ENCODE measurements at places on chromosomes 2 and 18. TPM values are rescaled to one million over a fixed set of nuclear protein-coding genes. Genes with fewer than 3 reads are reported as not detected.

DNA sequence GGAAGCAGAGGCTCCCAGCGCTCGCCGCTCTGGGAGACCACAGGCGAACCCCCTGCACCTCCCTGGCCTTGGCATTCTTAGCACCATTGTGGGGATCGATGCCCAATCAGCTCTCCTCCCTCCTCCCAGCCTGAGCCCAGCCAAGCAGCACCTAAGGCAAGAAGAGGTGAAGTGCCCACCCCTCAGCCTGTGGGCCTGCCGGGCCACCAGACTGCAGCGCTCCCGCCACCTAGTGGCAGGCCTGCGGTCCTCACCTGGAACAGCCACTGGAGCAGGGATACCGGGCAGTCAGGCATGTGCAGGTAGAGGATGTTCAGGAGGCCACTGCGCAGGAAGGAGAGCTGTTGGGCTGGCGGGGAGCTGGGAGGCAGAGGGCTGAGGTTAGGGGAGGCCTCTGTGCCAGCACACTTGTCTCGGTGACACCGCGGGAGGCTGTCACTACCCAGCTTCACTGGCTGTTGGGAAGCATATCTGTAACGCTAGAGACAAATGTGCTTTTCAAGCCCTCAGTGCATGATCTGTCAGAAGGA, 35.2 kb downstream of the FAM178B start:
- peak; percentile 57 for DNase-seq

DNA sequence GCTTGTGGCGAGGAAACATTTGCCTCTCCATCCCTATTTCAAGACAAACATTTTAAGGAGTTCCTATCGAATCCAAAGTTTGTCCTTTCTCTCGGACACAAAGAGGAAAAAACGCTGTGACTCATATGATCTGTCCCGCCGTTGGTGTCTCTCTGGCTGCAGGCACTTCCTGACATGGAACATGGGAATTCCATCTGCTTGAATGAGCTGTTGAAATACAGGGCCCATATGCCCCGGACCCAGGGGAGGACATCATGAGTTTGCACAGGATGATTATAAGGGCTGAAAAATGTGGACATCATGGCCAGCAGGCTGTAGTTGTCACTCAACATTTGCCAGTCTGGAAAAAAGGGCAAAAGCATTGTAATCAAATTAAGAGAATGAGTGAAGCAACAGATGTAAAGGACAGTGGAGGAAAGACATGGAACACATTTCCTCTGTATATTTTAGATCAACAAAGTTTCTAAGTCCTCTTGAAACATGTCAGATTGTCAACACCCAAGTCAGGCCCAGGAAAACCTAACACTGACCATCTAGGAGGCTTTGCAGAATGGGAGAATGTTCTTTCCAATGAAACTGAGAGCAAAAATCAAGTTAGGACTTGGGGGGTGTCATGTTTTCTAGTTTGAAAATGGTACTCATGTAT, 103.2 kb upstream of the SMIM21 start:
- DNase-seq = peak; percentile 57

- no peak for DNase-seq
Measured at GRCh38 chr2:236131073-236131692, 37.0 kb downstream of the GBX2 start.

GRCh38 chr2:209977386-209978239, 24.8 kb upstream of the RPE start:
- peak; percentile 52 for DNase-seq

DNA sequence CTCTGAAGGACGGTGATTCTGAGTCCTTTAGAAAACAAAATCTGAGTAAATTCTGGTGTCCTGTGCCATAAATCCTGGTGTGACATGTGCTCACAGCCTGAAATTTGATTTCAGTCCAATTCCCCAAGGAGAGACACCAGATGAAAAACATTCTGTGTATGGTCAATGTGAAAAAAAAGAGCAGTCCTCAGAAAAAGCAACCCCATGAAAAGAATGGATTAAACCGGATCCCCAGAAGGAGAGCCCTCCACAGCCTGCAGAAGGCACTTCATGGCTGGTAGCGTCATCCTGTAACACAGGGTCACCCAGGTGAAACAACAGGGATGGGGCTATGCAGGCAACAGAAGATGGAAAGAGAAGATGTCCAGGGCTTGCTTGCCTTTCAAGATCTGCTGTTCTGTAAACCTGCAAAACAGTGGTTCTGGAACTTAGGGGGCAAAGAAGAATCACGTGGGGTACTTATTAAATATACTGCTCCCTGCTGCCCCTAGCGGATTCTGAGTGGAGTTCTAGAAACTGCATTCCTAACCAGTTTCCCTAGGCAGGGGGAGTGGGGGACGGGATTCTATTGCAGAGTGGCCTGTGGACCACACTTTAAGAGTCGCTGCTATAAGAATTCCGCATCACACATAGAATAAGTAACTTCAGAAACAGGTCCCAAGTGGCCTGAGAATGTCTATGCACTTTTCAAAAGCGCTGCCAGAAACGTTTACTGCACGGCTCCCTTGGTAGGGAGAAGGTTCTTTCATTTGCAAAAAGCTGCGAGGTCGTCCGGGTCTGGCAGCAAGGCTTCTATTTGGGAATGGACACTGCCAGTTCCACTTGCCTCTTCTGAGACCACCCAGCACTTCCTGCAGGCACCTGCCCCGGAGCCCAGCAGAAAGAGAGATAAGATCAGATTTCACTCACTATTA, 118.9 kb upstream of the ARL5A start:
- DNase-seq = peak; percentile 54

GRCh38 chr2:60459851-60460250, 93.6 kb downstream of the BCL11A start:
- no peak for DNase-seq

- DNase-seq = no peak
Measured at GRCh38 chr2:239942871-239943311, 82.3 kb downstream of the NDUFA10 start.

- DNase-seq = peak; percentile 88
Measured at GRCh38 chr2:233350708-233351107, 3.6 kb upstream of the DGKD start.

DNA sequence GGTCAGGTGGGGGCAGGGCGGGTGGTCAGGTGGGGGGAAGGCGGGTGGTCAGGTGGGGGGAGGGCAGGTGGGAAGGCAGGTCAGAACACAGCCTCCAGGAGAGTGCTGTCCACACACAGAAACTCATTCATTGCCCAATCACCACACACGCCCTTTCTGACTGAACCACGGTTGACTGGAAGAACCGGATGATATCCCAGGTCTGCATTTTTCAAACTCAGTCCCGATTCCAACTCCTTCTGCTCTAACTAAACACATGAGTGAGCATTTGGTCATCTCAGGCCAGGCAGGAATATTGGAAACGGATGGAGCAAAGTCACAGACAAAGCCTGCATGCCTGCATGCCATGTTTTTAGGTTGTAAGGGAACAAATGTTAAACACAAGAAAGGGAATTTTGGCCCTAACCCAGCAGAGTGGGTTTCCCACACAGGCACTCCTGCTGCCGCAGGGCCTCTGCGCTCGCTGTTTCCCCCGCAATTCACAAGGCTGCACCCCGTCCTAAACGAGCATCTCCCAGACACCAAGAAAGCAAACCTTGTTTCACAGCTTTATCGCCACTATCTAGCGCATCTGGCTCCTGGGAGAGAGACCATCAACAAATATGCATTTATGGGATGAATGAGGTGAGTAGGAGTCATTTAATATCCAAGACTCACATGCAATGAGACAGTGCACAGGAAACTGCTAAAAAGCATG, 100.1 kb downstream of the ZNF516 start:
- no peak for DNase-seq

DNA sequence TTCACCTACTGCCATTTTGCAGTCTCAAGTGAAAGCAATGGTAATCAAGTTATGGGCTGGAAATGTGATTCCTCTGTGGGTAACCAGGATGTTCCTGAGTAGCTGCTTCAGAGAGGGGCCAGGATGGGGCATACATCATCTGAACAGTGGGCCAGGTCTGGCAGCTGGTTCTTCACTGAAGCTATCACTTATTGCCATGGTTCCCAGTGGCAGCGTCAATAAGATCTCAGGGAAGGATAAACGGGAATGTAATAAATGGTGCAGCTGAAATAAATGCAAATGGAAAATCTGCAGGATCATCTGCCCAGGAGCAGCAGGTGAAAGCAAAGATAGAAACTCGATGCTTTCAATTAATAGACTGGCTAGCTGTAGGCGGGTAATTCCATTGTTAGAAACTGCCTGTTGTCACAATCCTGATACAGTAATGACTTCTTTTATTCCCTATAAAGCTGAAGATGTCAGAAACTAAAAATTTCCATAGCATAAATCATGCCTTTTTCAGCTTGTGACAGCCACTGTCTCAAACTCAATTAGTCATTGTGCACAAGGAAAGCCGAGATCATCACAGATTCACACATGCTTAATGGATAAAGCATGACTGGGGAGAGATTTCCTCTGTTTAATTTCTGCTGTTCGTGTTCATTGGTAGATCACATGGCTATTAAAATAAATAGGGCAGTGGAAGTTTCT, 56.2 kb upstream of the CCDC85A start:
- peak; percentile 7 for DNase-seq

DNA sequence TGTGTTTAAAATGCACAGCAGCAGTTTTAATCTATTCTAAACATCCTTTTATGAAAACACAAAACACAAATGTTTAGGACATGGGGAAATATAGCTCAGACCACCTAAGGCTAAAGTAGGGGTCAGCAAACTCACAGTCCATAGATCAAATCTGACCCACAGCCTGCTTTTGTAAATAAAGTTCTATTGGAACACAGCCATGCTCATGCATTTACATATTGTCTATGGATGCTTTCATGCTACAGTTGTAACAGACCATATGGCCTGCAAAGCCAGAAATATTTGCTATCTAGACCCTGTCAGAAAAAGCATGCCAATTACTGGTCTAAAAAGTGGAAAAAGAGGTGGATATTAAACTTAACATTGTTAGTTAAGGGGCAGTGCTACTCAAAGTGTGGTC, 1105.4 kb upstream of the KLHL29 start:
- no peak for DNase-seq

DNA sequence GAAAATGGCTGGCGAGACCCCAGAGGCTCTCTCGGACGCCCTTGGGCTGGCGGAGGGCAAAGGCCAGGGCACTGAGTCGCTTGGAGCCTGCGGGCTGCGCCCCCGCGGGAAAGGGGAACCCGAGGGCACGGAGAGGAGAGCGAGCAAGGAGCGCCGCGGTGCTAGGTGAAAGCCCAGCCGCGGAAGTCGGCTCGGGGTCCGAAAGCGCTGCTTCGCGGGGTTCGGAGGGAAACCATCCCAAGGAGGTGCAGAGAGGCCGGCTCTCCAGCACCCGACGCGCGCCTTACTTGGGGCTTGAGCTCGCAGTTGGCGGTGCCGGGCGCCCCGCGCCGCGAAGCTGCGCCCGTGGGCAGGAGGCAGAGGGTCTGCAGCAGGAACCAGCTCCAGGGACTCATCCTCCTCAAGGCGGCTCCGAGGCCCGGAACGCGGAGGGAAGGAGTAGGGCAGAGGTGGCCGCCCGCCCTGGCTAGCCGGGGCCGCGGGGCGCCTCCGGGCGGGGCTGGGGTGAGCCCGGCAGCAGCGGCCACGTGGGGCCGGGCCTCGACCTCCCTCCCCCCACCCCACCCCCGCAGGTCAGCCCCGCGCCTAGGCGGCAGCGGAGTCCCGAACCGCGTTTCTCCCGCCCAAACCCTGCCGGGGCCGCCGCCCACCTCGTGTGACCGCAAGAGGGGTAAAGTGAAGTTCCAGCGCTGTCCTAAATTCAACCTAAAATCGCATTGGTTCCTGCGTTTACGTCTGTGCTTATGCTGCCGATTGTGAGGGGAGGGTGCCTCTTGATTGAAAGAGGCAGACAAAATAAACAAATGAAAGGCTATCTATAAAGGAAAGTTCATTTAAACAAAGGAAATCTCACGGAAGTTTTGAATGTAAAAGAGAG, at the start of gene TRABD2A:
Gene TRABD2A (minus strand): TSS at position 440 of the 877 bp plus-strand sequence. CDS start 45 bp downstream, at position 395.
- no peak for DNase-seq

DNA sequence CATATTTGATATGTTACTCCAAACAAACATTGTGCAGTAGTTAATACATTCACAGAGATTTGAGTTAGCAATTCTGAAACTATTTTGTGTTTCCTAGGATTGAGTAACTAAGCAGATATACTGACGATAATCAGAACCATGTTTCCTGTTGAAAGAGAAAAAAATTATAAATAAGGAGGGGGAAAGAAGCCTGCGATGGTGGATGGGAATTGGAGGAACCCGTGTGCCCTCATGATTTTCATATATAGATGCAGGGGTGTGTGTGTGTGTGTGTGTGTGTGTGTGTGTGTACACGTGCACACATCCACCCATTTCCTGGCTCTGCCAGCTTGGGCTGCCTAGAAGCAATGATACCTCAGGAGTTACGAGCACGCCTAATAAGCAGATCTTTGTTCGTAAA, 56.9 kb downstream of the LPIN2 start:
- no peak for DNase-seq

- peak; percentile 9 for DNase-seq
Measured at GRCh38 chr2:128536925-128537620, 218.4 kb upstream of the HS6ST1 start.

DNA sequence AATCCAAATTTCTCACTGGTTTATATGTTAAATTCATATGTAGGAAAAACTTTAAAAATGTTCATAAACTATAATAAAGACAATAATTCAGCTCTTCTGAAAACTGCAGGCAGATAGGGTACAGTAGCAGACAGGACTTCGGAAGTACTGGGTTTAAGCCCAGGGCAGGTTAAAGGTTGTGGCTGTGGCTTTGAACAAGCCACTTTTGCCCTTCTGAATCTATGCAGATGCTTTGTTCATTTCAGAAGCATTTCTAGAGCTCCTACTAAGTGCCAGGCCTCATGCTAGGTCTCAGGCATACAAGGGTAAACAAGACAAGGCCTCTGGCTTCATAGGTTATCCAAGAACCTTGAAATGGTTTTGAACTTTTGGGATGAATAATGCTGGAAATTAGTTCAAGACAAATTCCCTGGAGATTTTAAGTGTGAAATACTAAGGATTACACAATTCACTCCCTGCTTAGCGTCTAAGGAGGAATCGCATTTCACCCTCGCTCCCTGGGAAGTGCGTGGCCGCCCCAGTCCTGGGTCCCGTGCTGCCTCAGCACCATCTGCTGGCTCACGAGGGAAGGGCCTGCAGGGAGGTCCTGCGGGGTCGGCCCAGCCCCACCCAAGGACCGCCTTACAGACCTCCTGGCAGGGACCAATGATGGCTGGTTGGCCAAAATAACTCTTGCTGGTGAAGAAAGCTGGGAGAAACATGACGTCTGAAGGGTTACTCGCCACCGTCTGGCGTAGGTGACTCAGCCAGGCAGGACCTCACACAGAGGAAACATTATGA, 67.7 kb upstream of the L3MBTL4 start:
- no peak for DNase-seq

- no peak for DNase-seq
Measured at GRCh38 chr2:172094294-172095145, 8.2 kb downstream of the DLX2 start.

The NEB gene
- total RNA-seq = 0.99 TPM

The ATP6V1C2 gene
- under 0.01 TPM for total RNA-seq

The TRIM43 gene
- total RNA-seq = not detected

The LDLRAD4 gene
- 6.3 TPM for total RNA-seq

The L3MBTL4 gene
- total RNA-seq = 2.8 TPM

The REG3A gene
- not detected for total RNA-seq

The LINC00305 gene
- total RNA-seq = 0.20 TPM

The CHRND gene
- not detected for total RNA-seq

The CCDC85A gene
- 1.4 TPM for total RNA-seq

The C1D gene
- 10.5 TPM for total RNA-seq

The WBP1 gene
- 40.3 TPM for total RNA-seq

The SLC39A6 gene
- total RNA-seq = 12.0 TPM

The PLEK gene
- total RNA-seq = under 0.01 TPM

The EPC2 gene
- total RNA-seq = 19.0 TPM

The PLB1 gene
- 0.22 TPM for total RNA-seq
